ENCODE measurements at places on chromosomes 4 and X. TPM values are rescaled to one million over a fixed set of nuclear protein-coding genes. Genes with fewer than 3 reads are reported as not detected.

DNA sequence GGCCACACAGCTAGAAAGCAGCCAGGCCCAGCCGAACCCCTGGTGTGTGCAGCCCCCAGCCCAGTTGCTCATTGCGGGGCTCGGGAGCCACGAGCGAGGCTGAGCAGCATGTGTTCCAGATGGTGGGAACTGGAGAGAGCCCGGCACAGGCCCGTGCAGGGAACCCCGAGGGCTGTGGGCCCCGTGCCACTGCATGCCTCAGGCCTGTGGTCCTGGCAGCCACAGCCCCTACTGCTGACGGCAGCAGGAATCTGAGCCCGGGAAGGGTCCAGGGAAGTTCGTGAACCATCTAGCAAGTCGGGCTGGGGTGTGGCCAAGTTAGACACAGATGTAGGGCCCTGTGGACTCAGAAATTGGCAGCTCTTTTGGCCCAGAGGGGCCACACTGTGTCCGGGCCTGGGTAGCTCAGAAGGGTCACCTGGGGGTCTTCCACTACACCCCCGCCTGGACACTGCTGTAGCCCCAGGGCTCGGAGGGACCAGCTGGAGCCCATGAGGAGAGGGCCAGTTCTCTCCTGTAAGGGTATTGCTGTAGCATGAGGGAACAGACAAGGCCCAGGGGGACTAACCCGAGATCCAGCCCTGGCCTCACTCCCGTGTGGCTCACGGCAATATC is 12.1 kb downstream of the HTRA3 start:
- peaks cover 3% of the 10 kb centered on the region for H3K4me1 ChIP-seq
- DNase-seq = peak; percentile 63
- no peak overlapping the region for H3K4me3 ChIP-seq
- no peaks in the 10 kb centered on the region for H3K27me3 ChIP-seq

GRCh38 chr4:81508411-81509185 is 36.9 kb upstream of the RASGEF1B start:
- no peak overlapping the region for H3K4me3 ChIP-seq
- H3K4me1 ChIP-seq = peaks cover 59% of the 10 kb centered on the region
- DNase-seq = no peak
- peak overlapping the region; percentile 71 for H3K27ac ChIP-seq

FGFBP1 gene
- 0.67 TPM for total RNA-seq

FAM120C gene
- total RNA-seq = 11.3 TPM

KLHL2 gene
- 53.4 TPM for total RNA-seq

- H3K36me3 ChIP-seq = no peaks in the 10 kb centered on the region
- H3K4me1 ChIP-seq = no peaks in the 10 kb centered on the region
- H3K27ac ChIP-seq = no peak overlapping the region
- no peak for DNase-seq
Observed at GRCh38 chrX:24225265-24225664, 75.7 kb downstream of the ZFX start.

DNA sequence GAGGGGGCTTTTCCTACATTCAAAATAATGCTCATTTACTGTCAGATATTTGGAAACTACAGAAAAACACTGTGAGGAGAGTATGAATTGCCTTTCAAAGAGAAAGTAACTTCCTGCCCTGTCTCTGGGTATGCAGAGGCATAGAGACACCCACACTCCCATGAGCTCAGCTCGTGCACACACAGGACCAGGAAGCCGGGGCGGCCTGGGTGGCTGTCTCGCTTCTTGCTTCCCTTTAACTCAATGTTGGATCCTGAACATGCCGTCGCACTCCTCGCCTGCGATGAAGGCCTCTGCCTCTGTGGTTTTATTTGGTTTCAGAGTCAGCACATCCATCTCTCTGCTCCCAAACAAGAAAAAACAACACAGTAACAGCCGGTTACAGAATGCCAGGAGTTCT is 40.1 kb upstream of the GPR78 start:
- peaks cover 9% of the 10 kb centered on the region for H3K4me1 ChIP-seq
- no peak overlapping the region for H3K4me3 ChIP-seq
- DNase-seq = peak; percentile 6
- H3K27me3 ChIP-seq = no peaks in the 10 kb centered on the region
- H3K27ac ChIP-seq = no peak overlapping the region

DNA sequence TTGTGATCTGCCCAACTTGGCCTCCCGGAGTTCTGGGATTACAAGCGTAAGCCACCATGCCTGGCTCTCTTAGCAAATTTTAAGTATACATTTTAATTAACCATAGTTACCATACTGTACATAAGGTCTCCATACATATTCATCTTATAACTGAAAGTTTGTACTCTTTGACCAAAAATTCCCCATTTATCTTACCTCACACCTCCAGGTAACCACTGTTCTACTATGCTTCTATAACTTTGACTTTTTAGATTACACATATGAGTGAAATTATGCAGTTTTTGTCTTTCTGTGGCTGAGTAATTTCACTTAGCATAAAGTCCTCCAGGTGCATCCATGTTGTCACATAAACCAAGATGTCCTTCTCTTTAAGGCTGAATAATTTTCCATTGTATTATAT is 17.4 kb downstream of the C4orf51 start:
- H3K4me3 ChIP-seq = no peak overlapping the region
- no peaks in the 10 kb centered on the region for H3K4me1 ChIP-seq
- H3K36me3 ChIP-seq = no peaks in the 10 kb centered on the region
- H3K27me3 ChIP-seq = no peaks in the 10 kb centered on the region
- DNase-seq = no peak

- H3K4me3 ChIP-seq = no peak overlapping the region
- no peaks in the 10 kb centered on the region for H3K27me3 ChIP-seq
- no peak overlapping the region for H3K27ac ChIP-seq
- no peaks in the 10 kb centered on the region for H3K4me1 ChIP-seq
- peaks cover 10% of the 10 kb centered on the region for H3K36me3 ChIP-seq
Observed at GRCh38 chr4:3257103-3257555, 8.2 kb downstream of the MSANTD1 start.

All from left lung (tissue), 14 donors.